ENCODE measurements at places on chromosomes 4 and X.

- DNase-seq: no peak
These were observed 20.7 kb downstream of the PARM1 start for GRCh38 chr4:74953647-74954046.

GRCh38 chr4:75823812-75824211 is 78.4 kb downstream of the PPEF2 start:
- DNase-seq: no peak

DNA sequence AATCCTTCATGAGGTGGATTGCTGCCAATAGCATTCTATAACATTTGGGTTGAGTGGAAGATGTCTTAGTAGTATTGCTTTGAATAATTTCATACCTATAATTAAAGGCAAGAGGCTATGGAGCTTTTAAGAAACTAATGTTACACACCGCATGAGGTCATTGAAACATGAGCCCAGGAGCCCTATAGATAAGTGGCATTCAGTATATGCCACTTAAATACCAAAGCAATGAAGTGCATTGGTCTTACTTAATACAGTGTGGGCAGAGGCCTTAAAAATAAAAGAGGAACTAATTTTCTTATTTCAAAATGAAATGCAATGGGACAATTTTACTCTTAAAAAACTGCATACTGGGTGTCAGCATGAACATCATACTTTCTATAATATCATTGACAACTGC is 47.5 kb downstream of the SPATA18 start:
- no peak for DNase-seq

DNA sequence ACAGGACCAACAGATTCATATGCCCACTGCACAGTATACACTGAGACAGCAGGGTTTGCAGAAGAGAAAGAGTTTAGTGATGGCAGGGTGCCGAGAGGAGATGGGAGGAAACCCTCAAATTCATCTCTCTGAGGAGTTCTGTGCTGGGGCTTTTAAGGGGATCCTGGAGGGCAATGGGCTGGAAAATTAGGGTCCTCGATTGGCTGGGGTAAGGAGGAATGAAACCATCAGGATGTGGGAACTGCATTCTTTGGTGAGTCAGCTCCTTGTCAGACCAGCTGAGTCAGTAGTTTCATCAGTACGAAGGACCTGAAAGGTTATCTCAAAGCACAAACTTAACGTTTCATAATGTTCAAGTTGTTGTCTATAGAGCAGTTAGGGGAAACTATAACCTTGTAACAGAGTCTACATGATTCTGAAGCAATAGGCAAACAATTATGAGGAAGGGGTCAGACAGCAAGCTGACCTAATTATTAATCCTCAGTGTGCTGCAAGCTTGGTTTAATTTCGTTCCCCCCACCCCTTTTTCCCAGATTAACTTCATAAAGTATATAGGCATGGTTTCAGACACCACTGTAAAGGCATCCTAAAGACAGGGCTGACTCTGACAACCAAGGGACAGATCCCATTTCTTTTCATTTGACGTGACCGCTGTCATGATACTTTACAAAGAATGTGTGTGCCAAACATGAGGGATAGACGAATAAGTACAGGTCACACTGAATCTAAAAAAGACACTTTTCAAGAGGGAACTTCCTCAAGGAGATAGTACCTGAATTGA is 1.5 kb upstream of the MSMO1 start:
- peak; percentile 59 for DNase-seq

DNA sequence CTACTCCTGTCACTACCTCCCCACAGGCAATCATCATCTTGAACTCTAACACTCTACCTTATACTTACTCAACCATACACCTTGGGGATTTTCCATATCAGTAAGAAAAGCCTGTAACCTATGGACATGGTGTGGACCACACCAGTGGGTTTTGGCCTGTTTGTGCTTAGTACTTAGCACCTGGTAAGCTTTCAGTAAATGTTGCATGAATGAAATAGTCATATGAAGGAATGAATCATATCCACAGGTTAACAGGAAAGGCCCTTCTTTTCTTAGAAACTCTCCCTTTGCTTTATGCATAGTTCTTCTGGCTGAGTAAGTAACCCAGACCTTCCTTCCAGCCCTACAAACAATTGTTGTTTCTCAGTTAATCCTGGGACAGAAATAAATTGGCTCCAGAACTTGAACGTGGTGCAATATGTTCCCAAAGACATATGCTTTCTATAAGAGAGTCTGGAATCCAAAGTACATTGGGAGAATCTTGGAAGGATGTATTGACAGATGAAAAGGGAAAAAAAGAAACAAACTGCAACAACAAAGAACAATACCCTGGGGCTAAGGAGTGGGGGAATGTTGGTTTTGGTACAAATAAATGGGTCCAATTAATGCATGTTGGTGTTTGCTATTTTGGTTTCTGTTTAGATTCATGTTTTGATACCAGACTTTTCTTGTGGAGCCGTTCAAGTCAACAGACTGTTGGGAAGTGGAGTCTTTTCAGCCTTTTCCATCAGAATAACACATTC is 27.8 kb downstream of the RASL11B start:
- no peak for DNase-seq

GRCh38 chr4:6658597-6659075 is 18.2 kb downstream of the MRFAP1 start:
- DNase-seq: no peak

GRCh38 chr4:8917868-8918783 is 46.5 kb upstream of the HMX1 start:
- peak; percentile 34 for DNase-seq

- DNase-seq: peak; percentile 17
These were observed 47.8 kb downstream of the SLIT2 start for GRCh38 chr4:20299515-20299914.

DNA sequence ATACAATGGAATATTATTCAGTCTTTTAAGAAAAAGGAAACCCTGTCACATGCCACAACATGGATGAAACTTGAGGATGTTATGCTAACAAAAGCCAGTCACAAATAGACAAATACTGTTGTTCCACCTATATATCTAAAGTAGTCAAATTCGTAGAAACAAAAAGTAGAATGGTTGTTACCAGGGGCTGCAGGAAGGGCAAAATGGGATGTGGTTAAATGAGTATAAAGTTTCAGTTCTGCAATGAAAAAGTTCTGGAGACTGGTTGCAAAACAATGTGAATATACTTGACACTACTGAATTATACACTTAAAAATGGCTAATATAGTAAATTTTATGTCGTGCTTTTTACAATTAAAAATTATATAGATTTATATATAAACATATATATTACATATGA is 12.2 kb downstream of the SPOCK3 start:
- DNase-seq: no peak

DNA sequence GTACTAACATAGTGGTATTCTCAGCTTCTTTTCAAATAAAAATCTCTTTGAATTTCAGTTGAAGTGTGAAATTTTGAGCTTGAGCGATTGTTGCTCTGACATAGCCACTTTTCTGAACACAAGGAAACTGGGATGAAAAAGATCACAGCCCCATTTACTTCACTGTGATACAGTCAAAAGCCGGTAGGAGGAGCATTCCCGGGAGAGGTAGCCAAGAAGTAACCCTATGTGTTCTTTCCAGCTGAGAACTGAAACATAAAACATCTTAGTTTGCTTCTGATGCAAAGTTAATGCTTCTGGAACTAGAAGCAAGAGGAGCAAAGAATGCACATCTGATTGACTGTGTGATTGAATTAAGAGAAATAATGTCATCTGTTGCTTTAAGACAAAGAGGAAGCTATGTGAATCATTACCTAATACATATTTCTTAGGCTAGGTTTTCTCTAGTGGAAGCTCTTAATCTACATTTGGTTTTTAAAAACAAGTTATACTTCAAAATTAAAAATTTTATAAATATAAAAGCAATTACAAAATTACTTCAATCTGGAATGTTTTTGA is 88.3 kb upstream of the UNC5C start:
- DNase-seq: peak; percentile 3

DNA sequence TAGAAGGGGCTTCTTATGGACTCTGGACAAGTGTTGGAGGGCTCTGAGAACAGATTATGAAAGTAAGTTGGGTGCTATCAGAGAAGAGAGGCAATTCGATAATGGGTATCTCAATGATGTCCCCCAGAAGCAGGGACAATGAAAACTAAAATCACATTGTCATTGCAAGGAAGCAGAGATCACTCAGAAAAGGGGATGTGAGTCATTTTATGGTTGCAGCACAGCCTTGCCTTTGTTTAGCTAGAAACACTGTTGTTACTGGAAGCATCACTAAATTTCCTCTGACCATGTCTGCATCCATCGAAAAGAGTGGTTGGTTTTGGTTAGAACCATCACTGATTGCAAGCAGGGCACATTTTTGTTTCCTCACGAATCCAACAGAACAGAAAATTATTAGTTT is 246.8 kb upstream of the NWD2 start:
- DNase-seq: no peak

- DNase-seq: peak; percentile 72
These were observed 73.3 kb downstream of the TASL start for GRCh38 chrX:30504309-30504708.

GRCh38 chr4:148330724-148331123 is 111.5 kb downstream of the NR3C2 start:
- DNase-seq: no peak

DNA sequence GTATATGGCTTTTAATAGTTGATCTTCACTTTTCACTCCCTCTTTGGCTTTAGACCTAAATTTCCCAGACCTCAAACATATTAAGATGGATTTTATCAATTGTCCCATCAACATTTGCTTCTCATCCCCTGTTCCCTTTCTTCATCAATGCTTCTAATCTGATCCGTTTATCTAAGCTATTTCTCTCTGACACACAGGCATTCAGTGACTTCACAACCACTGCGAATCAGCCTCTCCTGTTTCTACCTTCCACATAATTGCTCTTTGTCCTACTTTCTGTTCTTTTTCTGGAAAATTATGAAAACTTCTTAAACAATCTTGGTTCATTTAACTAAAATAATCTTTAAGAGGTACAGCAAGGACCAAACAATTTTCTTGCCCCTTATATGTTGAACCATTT is 115.2 kb downstream of the GLRA3 start:
- peak; percentile 32 for DNase-seq

DNA sequence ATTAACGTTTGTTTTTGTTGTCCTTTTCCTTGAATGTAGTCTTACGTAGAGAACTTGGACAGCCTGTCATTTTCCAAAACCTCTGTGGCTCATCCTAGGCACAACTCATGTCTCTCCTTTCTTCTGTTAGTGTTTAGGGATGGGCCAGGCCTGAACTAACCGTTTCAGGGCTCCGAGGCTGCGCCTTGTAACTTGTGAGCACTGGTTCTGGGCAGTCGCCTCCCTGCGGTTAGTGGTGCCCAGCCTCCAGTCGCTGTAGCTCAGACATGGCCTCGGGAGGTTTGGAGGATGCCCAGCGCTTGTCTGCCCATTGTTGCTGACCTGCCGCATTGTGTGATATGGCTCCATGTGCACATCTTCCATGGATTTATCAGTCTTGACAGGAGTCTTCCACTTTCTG is 32.8 kb downstream of the TMEM131L start:
- DNase-seq: no peak

DNA sequence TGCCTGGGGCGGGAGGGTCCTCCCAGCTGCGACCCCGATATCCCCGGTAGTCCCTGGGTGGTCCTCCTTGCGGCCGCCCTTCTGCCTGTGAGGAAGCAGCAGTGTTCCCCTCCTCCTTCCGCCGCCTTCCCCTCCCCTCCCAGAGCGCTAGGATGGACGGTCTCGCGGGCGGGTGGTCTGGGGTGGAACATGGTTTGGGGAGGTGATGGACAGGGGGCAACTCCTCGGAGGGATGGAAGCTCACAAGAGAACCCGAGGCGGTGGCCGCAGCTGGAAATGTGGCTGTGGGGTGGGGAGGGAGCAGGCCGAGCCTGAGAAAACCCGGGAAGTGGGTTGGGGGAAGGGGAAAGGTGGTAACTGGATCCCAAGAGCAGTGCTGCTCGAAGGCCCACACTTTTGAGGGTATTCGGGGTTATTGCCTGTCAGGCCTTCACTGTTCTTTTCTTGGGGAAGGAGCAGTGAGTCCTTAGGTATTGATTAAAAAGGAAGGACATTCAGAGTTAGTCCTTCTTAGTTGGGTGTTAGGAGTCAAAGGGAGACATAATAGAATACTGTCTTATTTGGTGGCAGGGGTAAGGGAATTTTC is 581 bp downstream of the UBE2K start:
- DNase-seq: peak; percentile 43

DNA sequence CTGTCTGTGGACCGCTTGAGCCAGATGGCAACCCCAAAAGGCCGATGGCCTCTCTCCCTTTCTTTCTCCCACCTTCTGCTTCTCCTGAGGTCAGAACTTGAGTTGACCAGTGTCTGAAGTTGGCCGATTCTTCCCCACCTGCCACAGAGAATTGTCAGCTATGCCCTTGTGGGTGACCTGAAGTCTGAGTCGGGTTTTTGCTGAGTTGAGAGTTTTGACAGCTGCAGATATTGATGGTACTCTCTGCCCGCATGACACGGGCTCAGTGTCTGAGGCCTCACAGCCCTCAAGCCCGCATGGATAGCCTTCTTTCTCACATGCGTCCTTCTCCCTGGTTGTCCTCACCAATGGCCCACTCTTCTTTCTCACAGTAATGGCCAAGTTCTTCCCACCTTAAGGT is 111.0 kb downstream of the EFNB1 start:
- DNase-seq: no peak

- DNase-seq: no peak
These were observed 417.4 kb downstream of the PACRGL start for GRCh38 chr4:21117541-21118180.

DNA sequence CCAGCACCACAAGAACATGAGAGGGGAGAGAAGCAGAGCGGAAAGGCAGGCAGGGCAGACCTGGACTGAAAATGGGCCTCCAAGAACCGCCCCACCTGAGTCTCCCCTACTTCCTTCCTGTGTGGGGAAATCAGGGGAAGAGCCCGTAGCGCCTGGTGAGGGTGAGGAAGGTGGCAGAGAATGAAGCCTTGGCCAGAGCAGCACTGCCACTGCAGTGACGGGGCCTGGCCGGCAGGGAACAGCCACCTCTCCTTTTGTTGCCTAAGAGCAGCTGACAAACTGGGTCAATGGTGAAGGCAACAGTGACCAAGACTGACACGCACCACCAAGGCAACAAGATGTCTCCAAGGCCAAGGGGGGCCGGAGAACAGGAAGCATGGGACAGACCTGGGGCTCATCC is 58.4 kb upstream of the CBR4 start:
- peak; percentile 67 for DNase-seq

DNA sequence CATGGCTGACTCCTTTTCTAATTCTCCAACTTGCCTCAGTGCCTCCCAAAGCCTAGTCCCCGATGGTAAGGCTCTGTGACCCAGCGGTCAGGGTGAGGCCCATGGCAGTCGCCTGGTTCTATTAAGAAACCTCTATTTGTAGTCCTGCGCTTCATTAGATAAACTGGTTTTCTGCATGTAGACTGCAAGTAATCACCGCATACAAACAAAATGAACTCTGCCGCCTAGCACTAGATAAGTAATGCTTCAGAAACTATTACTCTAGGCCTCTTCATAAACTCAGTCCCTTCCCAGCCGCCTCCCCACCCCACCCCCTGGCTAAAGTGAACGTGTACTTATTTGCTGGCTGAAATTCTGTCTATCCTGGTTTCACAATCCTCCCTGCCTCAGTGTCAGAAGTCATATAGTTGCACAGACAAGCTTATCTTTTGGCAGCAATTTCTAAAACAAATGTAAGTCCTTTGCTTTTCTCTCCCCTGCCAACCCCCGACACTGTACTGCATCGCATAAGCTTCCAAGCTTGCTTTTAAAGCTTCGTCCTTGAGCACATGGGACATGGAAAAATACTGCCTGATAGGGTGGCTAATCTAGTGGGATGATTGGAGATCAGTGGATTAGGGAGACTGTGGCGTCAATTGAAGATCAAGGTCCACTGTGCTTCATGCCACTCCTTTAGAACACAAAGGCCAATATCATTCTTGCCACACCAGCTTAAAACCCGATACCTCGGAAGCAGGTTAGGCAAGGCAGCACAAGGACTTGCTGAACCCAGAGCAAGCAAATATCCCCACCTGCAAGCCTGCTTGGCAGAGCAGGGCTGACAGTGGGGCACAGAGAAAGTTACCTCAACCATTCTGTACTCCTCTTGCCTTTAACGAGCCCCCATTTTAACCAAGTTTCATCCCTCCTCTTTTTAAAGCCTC is 125.8 kb downstream of the IRF2 start:
- DNase-seq: no peak

Data from trophoblast cell (in vitro differentiated cells and primary cell).